ENCODE measurements at places on chromosomes 4 and X. TPM values are rescaled to one million over a fixed set of nuclear protein-coding genes. Genes with fewer than 3 reads are reported as not detected.

The TMEM31 gene
- not detected for total RNA-seq

DNA sequence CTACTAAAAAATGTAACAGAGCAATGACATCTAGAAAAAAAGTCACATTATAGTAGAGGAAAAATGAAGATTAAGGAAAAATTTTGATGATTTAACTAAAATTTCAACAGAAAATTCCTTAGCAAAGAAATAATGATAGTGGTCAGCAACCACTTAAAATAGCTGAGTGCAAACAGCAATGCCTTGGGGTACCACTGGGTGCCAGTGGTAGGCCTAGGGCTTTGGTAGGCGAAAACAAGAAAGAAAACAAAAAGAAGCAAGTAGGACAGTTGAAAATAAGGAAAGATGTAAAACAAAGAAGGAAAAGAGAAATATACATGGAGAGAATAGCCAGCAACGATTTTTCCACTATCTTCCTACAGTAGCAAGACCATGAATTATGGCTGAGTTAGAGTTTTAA, 313.5 kb upstream of the IRS4 start:
- DNase-seq, result no peak

DNA sequence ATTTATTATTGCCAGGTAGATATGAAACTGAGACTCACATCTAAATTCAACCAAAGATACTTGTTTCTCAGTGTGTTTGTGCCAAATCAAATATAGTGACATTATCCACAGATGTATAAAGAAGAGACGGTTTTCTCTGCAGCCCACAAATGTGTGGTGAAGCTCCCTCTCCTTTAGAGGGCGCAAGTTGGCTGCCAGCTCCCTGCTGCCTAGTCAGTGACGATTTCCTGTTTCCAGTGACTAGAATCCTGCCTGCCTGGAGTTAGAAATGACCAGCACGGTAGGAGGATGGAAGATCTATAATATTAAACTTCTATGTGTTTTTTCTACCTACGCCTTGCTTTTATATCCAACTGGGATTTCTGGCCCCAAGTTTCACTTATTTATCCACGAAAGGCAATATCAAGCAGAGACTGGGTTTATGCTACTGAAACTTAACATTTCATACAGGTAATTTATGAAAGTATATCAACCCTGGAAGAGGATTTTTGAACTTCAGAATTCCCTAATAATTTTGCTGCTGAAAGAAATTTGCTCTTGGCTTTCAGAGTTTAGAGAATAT, 1793.7 kb upstream of the TENM3 start:
- DNase-seq, result no peak

The ADH1A gene
- total RNA-seq, result not detected

- DNase-seq, result peak; percentile 90
Measured at GRCh38 chr4:22170353-22170752, 221.8 kb upstream of the KCNIP4 start.

DNA sequence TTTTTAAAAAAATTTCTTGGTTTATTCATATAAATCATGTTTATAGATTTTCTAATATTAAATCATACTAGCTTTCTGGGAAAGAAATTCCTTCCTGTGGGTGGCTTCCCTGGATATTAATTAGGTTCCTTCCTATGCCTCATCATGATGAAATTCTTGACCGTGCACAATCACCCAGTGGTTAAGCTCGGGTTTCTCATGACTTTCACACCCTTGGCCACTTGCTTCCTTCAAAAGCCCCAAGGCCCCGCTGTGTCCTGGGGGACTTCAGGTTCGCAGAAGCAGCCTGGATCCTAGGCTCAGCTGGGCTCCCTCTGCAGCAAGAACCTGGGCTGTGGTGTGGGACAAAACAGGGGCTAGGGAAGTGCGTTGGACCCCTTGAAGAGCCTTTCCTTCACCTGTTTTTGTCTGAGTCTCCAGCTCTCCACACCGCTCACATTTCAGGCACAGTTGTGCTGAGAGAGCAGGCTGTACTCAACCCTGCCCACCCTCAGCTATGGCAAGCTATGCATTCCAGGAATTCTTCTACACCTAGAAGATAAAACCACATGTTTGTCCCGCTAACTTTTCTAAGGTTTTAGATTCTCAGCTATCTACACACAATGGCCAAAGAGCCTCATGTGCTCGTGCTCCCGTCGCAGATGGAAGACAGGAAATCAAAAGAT, 48.9 kb upstream of the TMSB15B start:
- DNase-seq, result peak; percentile 79

DNA sequence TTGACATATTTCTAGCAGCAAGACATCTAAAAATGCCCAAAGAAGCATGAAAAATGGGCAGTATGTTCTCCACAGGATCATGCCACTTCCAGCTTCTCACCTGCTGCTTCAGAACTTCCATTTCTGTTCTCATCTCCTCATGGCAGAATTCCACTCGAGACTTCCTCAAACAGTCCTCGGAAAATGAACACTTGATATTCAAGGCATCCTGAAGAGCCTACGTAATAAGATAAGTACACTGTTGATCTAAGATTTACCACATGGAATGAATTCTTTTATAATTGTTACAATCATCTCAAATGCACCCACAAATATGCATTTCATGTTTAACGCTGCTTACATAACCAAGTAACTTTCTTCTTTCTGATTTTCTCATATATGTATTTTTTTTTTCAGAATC, 14.1 kb downstream of the TNIP3 start:
- DNase-seq, result peak; percentile 19

The MAGED2 gene
- total RNA-seq, result 207 TPM

The CFAP299 gene
- 1.5 TPM for total RNA-seq

GRCh38 chrX:38335382-38335781, 8.1 kb upstream of the RPGR start:
- DNase-seq, result no peak

The TBC1D9 gene
- total RNA-seq, result 19.4 TPM
